ENCODE measurements at places on chromosomes 12 and 14.

DNA sequence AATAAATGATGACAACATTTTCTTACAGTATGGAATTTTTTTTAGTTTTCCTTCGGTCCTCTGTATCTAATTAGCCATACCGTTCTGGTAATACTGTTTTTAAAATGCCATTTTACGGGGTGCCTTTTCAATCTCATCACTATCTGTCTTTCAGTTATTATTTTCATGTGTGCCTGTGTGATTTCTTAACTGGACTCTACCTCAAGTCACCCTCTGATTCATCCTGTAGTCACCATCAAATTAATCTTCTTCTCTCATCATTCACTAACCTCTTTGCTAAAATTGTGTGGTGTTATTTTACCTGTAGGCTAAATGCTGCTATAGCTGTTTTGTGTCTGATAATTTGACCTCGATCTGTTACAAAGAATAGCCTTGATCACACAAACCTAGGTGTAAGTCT is 16.0 kb upstream of the CCT2 start:
- H3K4me3 ChIP-seq: no peak overlapping the region
- H3K36me3 ChIP-seq: no peaks in the 10 kb centered on the region
- DNase-seq: no peak
- H3K4me1 ChIP-seq: peaks cover 2% of the 10 kb centered on the region

DNA sequence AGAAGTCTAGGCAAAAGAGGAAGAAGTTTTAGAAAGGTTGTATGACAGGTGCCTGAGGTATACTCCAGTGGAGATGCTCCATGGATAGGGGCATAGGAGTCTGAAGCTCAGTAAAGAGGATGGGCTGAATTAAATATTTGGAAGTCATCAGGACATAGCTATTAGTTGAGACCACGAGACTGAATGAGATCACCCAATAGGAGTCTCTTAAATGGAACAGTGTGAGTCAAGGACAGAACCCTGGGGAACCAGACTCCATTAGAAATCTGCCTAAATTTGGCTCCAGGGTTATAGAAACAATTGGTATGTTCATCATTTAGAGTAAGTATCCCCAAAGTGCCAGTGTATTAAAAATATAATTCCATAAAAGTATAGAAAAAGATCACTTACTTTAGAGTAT is 172.6 kb downstream of the PRKCH start:
- H3K27ac ChIP-seq: no peak overlapping the region
- no peak overlapping the region for H3K4me3 ChIP-seq
- no peak for DNase-seq
- H3K4me1 ChIP-seq: no peaks in the 10 kb centered on the region
- H3K27me3 ChIP-seq: no peaks in the 10 kb centered on the region
- H3K36me3 ChIP-seq: no peaks in the 10 kb centered on the region

DNA sequence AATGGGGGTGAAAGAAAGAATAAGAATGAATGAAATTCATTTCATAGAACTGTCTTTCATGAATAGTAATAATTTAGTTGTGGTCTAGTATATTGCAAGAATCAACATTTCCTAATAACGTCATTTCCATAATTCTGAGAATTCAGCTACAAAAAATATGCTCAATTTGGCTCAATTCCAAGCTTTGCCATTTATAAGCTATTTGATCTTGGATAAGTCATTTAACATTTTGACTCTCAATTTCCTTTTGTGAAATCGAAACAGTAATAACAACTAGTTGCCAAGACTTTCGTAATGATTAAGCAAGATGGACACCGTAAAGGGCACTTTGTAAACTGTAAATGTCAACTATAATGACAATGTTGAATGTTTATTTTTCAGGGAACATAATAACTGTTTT is 18.1 kb downstream of the NOS1 start:
- H3K4me1 ChIP-seq: no peaks in the 10 kb centered on the region
- no peak overlapping the region for H3K4me3 ChIP-seq
- H3K27me3 ChIP-seq: no peaks in the 10 kb centered on the region
- H3K36me3 ChIP-seq: no peaks in the 10 kb centered on the region
- no peak for DNase-seq

DNA sequence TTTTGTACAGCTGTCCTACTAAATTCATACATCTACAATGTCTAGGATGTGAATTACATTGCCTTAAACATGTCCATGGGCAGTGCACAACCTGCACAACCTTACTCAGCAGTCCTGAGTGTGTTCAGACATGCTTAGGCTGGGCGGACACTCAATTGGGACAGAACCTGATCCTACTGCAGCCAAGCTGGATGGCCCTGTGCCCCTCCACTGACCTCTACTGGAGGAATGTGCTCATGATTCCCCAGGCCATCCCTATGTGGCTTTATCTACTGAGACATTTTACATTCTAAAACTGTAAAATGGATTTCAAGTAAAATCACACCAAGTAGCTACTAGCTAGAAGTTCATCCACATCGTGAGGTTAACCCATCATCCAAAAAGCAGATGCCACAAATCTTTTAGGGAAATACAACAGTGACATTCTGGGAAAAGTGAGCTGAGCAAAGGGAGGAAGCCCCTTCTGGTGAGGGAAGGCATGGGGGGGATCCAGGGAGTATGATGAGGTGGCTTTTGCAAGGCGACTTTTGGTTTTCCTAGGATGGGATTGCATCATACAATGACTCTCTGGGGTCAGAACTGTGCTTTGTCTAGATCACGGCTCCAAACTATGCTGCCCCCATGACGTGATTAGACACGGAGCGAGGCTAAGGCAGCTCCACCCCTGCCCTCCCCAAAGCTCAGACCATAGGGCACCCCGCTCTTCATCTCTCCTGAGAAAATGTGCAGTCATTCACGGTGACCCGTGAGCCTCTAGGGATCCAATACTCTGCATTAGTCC is 911.7 kb upstream of the TMEM132C start:
- H3K27me3 ChIP-seq: no peaks in the 10 kb centered on the region
- no peaks in the 10 kb centered on the region for H3K36me3 ChIP-seq
- H3K4me1 ChIP-seq: no peaks in the 10 kb centered on the region
- DNase-seq: no peak
- H3K27ac ChIP-seq: no peak overlapping the region
- no peak overlapping the region for H3K4me3 ChIP-seq

GRCh38 chr14:54772451-54772881 is 130.2 kb downstream of the GCH1 start:
- no peaks in the 10 kb centered on the region for H3K27me3 ChIP-seq
- H3K4me1 ChIP-seq: peaks cover 15% of the 10 kb centered on the region
- no peak for DNase-seq
- peak overlapping the region; percentile 76 for H3K27ac ChIP-seq

DNA sequence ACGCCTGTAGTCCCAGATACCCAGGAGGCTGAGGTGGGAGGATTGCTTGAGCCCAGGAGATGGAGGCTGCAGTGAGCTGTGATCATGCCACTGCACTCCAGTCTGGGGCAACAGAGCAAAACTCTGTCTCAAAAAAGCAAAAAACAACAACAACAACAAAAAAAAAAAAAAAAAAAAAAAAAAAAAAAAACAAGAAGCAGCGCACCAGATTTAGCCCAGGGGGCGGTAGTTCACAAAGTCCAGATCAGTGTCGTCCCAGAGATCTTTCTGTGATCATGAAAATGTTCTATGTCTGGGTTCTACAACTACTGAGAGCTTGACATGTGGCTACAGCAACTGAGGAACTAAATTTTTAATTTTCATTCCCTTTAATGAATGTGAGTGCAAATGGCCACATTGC is 27.4 kb downstream of the OAS2 start:
- no peak for DNase-seq
- no peaks in the 10 kb centered on the region for H3K27me3 ChIP-seq

- H3K4me1 ChIP-seq: peaks cover 11% of the 10 kb centered on the region
- peak overlapping the region; percentile 18 for H3K27ac ChIP-seq
- no peak for DNase-seq
- no peaks in the 10 kb centered on the region for H3K36me3 ChIP-seq
- H3K27me3 ChIP-seq: no peaks in the 10 kb centered on the region
- H3K4me3 ChIP-seq: no peak overlapping the region
Observed at GRCh38 chr14:29584992-29585391, 342.7 kb downstream of the PRKD1 start.

Data from tibial nerve (tissue), 4 donors.